Stimulated activated CD4-positive, alpha-beta T cell treated with anti-CD3 and anti-CD28 coated beads, Interleukin-1b, Interleukin-23, amount 100 ng/mL, for 4 hours (primary cell): ENCODE measurements at places on chromosomes 13 and 19.

DNA sequence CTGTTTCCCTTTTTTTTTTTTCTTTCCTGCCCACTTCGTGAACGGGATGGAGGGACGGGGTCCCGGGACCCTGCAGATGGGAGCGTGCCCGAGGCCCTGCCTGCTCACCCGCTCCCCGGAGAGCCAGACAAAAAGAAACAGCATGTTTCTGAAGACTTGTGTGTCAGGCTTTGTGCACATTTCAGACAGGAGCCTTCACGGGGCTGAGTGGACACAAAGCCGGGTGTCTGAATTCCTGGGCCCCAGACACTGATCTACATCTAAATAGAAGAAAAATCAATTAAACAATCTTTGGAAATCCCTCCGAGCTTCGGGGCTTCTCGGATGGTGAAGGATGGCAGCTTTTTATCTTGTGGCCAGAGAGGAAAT, 4.2 kb downstream of the PGPEP1 start:
- DNase-seq = no peak

GRCh38 chr13:50543141-50543540, 300.4 kb downstream of the DLEU7 start:
- DNase-seq = no peak

- no peak for DNase-seq
Measured at GRCh38 chr19:30733826-30734550, 361.8 kb downstream of the ZNF536 start.

GRCh38 chr19:16372065-16372915, 47.7 kb downstream of the KLF2 start:
- DNase-seq = no peak

DNA sequence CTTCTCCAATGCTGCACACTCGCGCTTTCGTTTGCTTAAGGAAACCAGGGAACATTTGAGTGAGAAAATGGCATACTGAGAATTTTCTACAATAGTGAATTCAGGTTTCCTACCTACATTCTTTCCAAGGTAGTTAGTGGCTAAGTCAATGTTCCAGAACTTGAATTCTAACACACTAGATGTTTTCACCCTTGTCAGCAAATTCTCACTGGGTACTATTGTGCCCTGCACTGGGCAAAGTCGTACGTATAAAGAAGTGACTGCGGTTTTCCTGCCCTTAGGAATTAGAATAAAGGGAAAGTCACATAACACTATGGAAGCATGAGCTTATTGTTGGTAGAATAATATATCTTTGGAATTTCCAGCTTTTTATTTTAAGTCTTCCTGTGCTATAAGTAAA, 119.2 kb upstream of the TNFSF11 start:
- no peak for DNase-seq

GRCh38 chr13:99756281-99756680, 215.3 kb downstream of the ZIC5 start:
- DNase-seq = no peak

DNA sequence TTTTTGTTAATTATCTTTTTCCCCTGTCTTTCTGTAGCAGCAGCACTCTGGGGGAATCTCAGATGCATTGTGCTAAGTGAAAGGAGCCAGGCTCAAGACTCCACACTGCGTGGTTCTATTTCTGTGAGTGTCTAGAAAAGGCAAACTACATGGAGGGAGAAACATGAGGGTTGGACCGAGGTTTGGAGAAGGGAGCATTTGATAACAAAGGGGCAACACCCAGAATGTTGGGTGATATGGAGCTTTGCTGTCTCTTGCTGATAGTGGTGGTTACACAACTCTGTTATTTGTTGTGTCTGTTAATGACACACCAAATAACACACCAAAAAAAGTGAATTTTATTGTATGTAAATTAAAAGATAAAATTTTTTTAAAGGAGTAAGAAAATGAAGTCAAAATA, 107.8 kb downstream of the COL4A2 start:
- no peak for DNase-seq

- no peak for DNase-seq
Measured at GRCh38 chr13:37230346-37230745, 124.9 kb upstream of the CSNK1A1L start.

- DNase-seq = no peak
Measured at GRCh38 chr19:750640-751423, at the start of gene MISP. Gene MISP (plus strand): TSS chr19:751112. CDS start chr19:756947, 5,835 bp downstream.

GRCh38 chr19:48646722-48647216, 782 bp upstream of the CA11 start:
- no peak for DNase-seq

GRCh38 chr13:67554746-67555452, 324.8 kb upstream of the PCDH9 start:
- no peak for DNase-seq

DNA sequence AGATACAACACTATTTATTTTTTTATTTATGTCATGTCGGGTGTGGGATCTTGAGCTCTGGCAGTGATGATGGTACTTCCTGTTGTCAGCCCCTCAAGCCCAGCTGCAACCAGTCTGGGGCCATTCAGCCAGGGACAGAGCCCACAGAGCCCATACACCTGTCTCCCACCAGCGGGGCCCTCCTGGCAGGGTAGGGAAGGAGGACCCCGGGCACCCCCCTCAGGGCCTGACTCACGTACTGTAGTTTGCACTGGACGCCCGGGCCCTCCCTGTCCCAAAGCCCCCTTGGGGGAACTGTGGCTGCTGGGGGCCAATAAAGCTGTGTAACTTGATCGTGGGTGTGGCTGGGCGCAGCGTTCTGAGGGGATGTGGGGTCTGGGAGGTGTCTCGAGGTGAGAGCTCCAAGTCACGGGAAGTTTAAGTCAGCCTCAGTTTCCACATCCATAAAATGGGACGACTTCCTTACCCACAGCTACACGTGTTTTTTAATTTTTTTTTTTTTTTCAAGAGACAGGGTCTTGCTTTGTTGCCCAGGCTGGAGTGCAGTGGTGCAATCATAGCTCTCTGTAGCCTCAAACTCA, 9.5 kb downstream of the ATG4D start:
- no peak for DNase-seq

GRCh38 chr13:43245374-43245964, 222.1 kb downstream of the DNAJC15 start:
- DNase-seq = no peak

- no peak for DNase-seq
Measured at GRCh38 chr19:47095476-47096099, 18.0 kb downstream of the ZC3H4 start.

DNA sequence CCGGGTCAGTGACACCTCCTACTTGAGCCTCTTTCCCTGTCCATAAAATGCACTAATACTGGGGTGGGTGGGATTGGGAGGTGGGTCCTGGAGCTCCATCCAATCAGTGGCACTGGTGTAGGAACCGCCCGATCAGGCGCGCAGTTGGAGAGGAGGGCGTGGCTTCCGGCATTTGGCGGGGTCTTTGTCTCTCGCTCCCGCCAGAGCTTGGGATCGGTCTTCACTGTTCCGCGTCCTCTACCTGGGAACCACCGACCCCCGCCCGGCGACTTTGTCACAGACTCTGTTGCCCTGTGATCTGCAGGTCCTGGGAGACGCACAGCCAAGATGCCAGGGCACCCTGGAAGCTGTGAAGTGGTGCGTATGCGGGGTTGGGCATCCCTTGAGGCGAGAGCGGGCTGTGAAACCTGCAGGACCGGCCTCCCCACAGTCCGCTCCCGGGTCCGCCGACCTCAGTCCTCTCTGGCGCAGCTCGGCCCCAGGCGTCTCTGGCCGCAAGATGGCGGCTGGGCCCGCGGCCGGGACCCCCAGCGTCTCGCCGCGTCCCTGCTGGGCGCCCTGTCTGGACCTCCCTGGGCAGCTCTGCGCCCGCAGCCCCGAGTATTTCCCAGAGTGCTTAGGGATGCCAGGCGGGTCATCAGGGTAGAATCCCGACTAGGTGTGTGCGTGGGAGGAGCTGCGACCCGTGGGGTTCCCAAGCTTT, 41.6 kb upstream of the ZNF730 start:
- no peak for DNase-seq

DNA sequence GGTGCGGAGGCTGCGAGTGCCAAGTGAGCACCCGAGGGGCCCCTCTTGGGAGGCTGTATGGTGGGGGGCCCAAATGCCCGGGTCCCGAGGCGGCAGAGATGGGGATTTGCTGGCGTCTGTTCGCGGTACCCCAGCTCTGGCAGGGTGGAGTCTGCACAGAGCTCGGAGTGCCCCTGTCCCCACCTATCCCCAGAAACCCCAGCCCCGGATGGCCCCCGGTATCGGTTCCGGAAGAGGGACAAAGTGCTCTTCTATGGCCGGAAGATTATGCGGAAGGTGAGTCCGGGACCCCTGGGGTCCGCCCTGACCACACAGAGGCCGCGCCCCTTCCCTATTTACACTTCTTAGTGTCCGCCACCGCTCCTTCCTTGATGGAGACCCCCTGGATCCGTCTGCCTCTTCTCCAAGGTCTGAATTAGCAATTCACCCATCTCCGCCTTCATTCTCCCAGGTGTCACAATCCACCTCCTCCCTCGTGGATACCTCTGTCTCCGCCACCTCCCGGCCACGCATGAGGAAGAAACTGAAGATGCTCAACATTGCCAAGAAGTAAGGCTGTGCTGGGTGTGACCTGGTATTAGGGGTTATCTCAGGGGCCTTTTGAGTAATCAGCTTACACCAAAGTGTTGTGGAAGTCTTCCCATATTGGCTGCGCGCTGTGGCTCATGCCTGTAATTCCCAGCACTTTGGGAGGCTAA, 630 bp downstream of the PNPLA6 start:
- DNase-seq = no peak

DNA sequence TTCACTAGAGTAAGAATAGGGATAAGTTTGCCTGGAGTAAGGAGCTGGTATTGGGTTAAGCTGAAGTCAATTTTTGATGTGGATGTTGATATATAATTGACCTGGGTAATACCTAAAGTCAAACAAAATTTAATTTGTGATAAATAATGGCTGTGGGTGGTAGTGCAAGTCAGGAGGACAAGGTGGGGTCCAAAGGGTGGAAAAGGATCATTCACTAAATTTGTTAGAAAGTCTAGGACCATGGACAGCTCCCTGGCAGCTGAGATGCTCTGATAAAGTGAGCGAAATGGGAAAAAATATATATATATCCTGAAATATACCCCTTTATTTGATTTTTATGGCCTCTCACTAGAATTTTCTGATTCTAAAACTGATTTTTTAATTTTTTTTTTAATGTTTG, 463.5 kb downstream of the GPC6 start:
- no peak for DNase-seq

DNA sequence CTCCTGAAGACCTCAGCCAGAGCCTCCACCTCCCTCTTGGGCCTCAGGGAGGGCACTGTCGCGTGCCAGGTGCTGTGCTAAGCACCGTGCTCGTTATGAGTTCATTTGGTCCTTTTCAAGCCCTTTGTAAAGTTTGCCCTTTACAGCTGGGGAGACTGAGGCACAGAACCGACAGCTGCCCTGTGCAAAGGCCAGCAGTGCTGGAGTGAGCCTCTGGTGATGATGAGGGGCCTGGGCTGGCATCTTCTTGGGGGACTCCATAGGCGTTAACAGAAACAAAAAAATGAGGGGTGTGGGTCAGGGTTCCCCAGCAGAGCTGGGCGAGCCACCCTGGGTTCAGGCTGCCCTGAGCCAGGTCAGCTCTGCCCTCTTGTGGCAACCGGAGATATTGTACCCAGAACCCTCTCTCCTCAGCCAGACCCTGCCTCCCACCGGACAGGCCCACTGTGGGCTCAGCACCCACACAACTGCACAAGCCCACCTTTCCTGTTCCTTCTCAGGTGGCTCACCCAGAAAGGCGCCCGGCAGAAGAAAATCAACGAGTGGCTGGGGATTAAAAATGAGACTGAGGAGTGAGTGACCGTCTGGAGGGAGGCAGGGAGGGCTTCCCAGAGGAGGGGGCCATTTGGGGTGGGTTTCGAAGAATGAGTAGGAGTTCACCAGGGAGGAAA, 5.5 kb upstream of the IFI30 start:
- DNase-seq = peak; percentile 49

DNA sequence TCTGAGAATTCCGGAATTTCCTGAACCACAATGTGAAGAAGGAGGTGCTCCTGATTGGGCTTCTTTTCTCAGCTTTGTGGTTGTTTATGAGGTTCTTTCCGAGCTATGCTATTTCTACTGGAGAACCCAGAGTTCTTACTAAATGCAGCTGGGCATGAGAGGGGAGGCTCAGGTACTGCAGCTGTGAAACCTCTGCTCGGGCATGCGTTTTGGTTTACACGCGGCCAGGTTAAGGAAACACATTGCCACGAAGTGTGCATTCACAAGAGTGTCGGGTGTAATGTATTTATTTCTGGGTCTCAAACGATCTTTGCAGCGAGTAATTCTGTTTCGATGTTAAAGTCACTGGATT, 661 bp upstream of the MIR17HG start:
- peak; percentile 45 for DNase-seq

DNA sequence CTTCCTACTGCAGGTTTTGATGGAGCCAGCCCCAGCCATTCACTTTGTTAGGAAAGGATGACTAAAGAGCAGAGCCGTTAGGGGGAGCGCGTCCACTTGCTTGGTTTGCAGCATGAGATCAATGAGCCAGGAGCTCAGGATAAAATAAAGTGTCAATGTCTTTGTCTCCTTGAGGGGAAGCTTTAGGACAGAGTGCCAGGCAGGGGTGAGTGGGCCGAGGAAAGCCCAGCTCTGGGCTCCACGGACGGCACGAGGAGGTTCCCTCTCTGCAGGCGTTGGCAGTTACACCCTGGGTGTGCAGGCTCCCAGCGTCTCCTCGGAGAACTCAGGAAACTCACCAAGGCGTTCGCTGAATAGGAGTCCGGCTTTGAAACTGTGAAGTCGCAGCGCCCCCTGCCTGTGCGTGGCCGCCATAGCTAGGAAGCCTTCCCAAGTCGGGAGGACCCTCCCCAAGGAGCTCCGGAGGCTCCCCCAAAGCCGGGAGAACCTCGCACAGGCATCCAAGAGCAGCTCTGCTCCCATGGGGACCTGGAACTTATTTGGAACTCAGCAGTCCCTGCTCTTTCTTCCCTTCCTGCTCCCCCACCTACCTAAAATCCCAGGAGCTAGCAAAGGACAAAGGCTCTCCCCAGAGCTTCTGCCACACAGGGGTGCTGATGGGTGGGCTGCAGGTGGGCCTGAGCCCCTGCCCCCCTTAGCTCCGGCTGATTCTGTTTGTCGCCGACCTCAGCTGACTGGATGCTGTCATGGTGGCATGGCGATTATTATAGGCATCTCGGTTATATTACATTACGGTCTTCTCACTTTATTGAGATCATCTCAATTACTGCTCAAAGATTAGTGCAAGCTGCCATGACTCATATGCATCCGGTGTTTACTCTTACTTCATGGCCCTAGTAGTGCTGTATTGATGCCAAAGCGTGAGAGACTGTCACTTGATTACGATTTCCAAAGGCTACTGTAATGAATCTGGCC, 34.4 kb downstream of the GSX1 start:
- peak; percentile 58 for DNase-seq

- no peak for DNase-seq
Measured at GRCh38 chr13:33676045-33676989, 141.6 kb upstream of the RFC3 start.

GRCh38 chr19:49665036-49665350, 664 bp downstream of the IRF3 start:
- no peak for DNase-seq

GRCh38 chr13:49643035-49643646, 14.8 kb downstream of the ARL11 start:
- DNase-seq = no peak

- DNase-seq = no peak
Measured at GRCh38 chr13:111270765-111271698, 49.4 kb upstream of the TEX29 start.

- no peak for DNase-seq
Measured at GRCh38 chr19:29375429-29376119, 150.2 kb upstream of the VSTM2B start.

GRCh38 chr13:28849441-28849840, 29.3 kb downstream of the MTUS2 start:
- no peak for DNase-seq

- no peak for DNase-seq
Measured at GRCh38 chr19:17831419-17831888, 10.1 kb upstream of the INSL3 start.

- DNase-seq = no peak
Measured at GRCh38 chr19:19721896-19722295, 11.0 kb downstream of the ZNF14 start.
